Urothelium cell line (cell line): ENCODE measurements at places on chromosomes 3 and 15.

GRCh38 chr15:83106994-83107840, at the start of gene TM6SF1:
Gene TM6SF1 (plus strand): TSS chr15:83107645. CDS start chr15:83107681, 36 bp downstream.
- no peak for DNase-seq

GRCh38 chr3:184738982-184739381, 27.1 kb upstream of the MAGEF1 start:
- no peak for DNase-seq

DNA sequence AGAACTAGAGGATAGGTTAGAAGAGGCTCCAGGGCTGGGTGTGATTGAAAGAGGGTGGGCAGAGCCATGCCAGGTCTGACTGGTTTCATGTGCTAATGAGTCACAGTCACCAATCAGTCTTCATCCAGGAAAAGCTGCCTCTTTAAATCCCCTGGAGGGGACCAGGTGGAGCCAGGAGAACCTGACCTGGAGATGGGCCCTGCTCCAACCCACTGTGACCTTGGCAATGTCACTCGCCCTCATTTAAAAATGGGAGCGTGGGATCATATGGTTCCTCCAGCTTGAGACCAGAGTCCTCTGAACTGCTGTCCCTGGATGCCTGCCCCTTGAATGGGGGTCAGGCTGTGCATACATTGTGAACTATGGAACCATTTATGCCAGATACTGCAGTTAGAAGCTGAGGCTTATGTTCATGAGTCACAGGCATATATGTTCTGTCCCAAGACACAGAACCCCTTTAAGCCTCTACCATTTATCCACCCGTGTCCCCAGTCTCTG, 23.0 kb downstream of the HES1 start:
- DNase-seq, result no peak

GRCh38 chr3:23761440-23761896, 44.3 kb upstream of the UBE2E1 start:
- peak; percentile 45 for DNase-seq

DNA sequence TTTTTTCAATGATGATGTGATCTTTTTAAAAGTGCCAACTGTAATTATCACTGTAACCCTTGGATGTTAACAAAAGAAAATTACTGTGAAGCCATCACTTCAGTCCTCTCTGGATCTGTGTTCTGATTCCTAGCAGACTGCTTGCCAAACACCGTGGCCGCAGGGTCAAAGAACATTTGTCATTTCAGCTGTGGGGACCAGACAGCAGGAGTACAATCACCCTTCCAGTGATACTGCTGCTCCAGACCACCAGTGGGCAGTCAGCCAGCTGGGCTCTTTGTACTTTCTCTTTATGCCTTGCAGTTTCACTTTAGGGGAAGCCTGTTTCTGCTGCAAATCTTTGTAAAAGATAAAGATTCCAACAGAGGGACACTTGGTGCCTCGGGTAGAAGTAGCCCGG, 770.0 kb downstream of the GRM7 start:
- DNase-seq, result peak; percentile 20

DNA sequence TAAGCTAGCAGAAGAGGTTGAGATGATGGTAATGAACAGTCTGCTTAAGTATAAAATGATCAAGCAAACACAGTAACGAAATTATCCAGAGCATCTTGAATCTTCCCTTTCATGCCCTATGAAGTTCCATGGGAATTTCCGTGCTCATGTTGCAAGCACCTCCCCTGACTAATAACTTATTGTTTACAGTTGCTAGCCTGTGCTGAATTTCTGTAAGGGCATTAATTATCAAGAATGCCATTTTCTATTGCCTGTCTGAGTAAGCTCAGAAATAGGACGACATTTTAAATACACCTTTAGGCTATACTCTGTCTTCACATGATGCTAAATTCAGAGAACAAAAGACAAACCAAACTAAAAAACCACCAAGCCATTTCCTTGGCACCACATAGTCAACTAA, 257.5 kb upstream of the LRTM1 start:
- DNase-seq, result no peak

DNA sequence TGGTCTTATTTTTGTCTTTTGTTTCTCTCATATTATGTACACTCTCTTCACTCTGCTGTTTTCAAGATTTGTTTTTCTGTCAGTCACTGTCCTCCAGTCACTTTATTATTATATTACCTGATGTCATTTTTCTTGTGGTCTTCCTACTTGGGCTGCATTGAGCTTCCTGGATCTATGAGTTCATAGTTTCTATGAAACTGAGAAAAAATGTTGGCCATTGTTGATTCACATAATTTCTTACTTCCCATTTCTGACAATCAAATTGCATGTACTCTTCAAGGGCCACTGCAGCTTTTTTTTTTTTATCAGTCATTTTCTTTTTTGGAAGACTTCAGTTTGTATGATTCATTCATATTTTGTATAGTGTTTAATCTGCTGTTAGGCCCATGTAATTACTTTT, 1180.6 kb upstream of the GBE1 start:
- no peak for DNase-seq
